ENCODE measurements at places on chromosomes 12 and 14.

DNA sequence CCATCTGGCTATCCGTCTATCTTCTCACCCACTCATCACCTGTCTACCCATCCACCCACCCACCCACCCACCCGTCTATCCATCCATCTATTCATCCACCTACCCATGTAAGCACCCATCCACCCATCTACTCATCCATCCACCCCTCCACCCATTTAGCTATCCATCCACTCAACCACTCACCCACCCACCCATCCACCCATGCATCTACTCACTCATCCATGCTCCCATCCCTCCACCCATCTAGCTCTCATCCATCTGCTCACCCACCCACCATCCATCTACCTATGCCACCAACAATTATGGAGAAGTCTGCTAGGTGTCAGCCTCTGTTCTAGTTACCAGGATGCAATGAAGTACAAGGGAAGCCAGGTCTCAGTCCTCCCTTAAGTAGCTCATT lies 11.1 kb downstream of the TNFAIP2 start:
- no peak for DNase-seq

- no peak for DNase-seq
Observed at GRCh38 chr12:122308811-122309210, 42.5 kb upstream of the VPS33A start.

- no peak for DNase-seq
Observed at GRCh38 chr12:99455350-99456035, 192.1 kb upstream of the GARIN6 start.

DNA sequence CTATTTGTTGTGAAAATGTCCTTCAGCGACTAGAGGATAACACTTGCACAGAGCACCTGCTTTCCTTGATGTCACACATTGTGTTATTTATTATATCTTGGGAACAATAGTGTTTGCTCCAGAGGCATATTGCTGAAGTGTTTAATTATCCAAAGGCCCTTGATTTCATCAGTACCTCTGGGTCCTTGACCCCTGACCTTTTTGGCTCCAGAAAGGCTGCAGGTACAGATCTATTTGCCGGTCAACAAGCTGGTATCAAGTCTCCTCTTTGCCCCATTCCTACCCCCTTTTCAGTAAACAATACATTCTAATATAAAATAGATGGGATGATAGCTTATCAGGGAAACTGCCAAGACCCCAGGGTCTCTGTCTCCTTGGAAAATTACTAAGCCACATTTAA lies 206.8 kb downstream of the DACT1 start:
- DNase-seq, result no peak

- no peak for DNase-seq
Observed at GRCh38 chr12:11015775-11016430, 6.5 kb downstream of the TAS2R19 start.

DNA sequence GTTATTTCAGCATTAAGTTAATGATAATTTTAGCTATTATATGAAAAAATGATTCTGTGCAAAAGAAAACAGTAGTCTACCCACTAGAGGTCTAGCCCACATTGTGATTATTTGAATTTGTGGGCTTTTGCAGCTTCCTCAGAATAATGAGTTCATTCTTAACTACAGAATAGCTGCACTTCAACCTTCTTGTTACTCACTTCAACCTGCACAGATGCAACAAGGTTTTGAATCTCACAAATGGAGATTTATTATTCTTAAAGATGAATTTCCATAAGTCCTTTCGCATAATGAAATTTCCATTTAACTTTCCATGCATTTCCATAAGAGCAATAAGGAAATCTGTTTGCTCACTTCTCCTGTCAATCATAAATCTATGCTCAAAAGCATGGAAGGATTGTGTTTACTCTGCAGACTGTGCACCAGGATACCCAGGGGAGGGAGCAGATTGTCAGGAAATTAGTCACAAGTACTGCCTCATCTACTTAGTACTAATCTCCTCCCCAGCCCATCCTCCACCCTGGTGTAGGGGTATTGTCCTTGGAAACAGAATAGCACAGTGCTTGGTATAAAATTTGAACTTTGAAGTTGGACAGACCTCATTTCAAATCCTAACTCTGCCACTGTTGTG lies 24.1 kb downstream of the PTGER2 start:
- no peak for DNase-seq

DNA sequence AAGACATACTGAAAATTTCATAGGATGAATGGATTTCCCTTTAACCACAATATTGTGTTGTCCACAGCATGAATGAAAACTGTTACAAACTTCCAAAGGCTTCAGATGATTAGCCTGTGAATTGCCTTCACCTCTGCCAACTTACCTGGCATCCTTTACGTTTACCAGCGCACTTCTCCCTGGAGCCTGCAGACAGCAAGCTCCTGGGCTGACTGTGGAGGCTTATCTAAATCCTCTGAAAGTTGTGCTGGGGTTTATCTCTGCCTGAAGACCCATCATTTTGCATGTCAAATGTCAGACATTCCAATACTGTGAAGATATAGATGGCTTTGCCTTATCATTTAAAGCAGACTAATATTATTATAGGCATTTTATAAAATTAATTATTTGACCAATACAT lies 403.0 kb downstream of the SYT1 start:
- no peak for DNase-seq

DNA sequence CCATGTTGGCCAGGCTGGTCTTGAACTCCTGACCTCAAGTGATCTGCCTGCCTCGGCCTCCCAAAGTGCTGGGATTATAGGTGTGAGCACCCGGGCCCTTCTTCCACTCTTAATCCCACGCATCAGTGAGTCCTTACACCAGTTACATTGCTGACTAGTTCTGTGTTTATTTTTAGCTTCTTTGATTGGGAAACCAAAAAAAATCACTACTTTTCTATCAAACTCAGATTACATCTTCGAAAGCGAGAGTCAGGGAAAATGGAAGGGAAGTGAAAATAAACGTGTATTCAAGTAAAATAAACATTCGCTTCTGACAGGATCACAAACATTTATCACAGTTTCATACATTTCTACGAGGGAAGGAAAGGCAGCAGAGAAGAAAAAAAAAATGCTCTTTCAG lies 32.2 kb downstream of the FGD6 start:
- DNase-seq, result peak; percentile 68

DNA sequence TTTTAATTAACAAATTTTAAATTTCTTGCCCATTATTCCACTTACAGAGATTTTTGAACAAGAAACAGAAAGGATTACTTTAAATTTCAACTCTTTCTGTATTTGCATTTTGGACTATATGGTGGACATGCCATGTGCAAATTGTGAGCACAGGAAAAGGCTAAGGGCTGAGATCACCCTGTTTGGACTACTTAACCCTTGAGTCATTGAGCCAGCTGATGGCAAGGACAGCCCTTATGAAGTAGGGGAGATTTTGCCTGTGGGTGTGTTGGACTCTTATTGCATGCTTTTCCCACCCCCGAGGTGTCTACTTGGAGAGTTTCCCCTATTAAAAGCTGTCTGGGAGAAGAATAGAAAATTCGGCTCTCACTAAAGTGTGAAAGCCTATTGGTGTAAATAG lies 17.2 kb downstream of the DERA start:
- DNase-seq, result peak; percentile 88

DNA sequence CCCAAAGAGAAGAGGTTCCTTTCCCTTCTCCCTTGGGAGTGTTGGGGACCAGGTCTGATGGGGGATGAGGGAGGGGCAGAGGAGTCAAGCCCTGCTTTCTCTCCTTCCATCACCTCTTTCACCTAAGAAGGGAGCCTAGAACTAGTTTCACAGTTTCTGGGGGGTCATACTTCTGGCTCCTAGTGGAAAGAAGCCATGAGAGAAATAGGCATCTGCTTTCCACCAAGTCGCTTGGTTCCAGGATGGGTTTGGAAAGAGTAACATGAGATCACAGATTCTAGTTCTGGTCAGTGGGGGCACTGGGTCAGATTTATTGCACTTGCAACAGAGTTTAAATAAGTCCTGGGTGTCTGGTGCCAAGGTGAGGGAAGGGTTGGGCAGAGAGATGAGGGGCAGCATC lies 10.5 kb upstream of the ZNF385A start:
- DNase-seq, result no peak

DNA sequence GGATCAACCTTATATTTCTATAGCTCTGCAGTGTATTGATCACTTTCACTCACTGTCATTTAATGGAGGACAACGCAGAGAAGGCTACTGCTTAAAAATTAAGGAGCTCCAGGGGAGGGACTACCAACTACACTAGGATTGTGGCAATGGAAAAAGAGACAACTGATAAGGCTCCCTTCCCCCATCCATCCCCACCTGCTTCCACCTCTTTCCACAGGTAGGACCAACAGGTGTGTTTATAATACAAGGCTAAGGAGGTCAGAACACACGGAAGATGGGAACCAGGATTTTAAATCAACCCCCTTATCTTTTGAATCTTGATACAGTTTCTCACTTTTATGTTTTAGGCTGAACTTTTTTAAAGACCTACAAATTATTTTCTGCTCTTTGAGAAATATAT lies 90.8 kb downstream of the STAB2 start:
- no peak for DNase-seq

GRCh38 chr14:104863131-104863862 lies 1.8 kb upstream of the CEP170B start:
- DNase-seq, result no peak

- DNase-seq, result peak; percentile 95
Observed at GRCh38 chr14:76773188-76773885, 12.1 kb downstream of the VASH1 start.

GRCh38 chr12:62259631-62259992 lies 592 bp upstream of the USP15 start:
- no peak for DNase-seq

DNA sequence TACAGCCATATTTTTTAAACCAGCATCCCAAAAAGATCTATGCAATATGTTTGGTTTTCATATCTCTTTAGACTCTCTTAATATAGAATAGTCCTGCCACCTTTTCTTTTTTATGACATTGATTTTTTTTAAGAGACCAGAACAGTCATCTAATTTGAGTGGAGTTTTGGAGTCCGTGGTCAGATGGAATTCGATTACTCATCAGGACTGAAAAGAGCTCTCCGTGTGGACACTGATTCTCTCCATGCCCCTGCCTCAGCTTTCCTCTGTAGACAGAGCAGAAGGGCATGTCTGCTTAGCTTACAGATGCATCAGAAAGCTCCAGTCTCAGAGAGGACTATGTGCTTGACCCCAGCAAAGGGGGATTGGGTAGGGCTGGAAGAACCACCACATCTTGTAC lies 27.8 kb downstream of the SMCO2 start:
- no peak for DNase-seq

- DNase-seq, result peak; percentile 17
Observed at GRCh38 chr14:99971941-99972747, 93.1 kb upstream of the EVL start.

All from suppressor macrophage treated with lipopolysaccharide for 1 hour (primary cell).